WERI-Rb-1 (cell line): ENCODE measurements at places on chromosomes 16 and 17.
A peak's percentile ranks its signal among the peaks of the same experiment; 100 is the strongest.

- peak; percentile 52 for DNase-seq
Measured at GRCh38 chr16:15518381-15519351, 84.3 kb downstream of the BMERB1 start.

DNA sequence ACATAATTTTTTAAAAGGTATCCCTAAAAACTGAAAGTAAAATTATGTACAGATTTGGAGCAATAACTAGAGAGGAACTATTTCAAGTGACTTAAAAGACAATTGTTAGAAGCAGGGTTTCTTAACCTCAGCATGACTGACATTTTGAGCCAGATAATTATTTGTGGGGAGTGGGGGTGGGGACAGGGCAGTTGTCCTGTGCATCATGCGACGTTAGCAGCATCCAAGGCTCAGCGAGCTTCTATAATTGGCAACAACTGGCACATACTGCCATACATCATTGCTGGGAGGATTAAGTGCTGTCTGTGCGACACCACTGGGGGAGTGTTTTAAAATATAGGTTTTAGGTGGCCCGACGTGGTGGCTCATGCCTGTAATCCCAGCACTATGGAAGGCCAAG is 27.1 kb downstream of the GABARAPL2 start:
- no peak for DNase-seq

GRCh38 chr17:2853283-2854142 is 57.3 kb downstream of the RAP1GAP2 start:
- peak; percentile 50 for DNase-seq

DNA sequence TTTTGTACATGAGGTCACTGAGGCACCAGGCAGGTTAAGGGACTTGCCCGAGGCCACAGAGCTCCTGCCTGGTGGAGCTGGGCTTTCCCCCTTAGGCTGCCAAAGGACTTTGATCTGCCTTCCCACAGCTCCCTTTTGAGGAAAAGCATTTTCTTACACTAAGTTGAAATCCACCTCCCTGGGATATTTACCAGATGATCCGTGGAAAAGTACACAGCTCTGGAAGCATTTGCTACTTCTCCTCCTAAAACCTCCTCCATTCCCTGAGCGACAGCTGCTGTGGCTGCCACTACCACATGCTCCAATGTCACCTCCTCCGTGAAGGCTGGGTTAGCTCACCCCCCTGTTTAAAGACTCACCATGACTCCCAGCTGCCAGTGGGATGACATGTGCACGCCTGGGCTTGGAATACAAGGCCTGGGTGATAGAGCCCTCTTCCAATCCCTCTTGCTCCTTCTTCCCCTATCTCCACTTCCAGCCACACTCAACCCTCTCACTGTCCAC is 1.2 kb upstream of the MPRIP start:
- peak; percentile 87 for DNase-seq

- DNase-seq: no peak
Measured at GRCh38 chr17:6475411-6475810, 31.2 kb downstream of the PIMREG start.

GRCh38 chr17:52159246-52160135 is 977 bp upstream of the CA10 start:
- DNase-seq: peak; percentile 50

GRCh38 chr16:4646773-4647643 is 22.4 kb downstream of the MGRN1 start:
- no peak for DNase-seq

DNA sequence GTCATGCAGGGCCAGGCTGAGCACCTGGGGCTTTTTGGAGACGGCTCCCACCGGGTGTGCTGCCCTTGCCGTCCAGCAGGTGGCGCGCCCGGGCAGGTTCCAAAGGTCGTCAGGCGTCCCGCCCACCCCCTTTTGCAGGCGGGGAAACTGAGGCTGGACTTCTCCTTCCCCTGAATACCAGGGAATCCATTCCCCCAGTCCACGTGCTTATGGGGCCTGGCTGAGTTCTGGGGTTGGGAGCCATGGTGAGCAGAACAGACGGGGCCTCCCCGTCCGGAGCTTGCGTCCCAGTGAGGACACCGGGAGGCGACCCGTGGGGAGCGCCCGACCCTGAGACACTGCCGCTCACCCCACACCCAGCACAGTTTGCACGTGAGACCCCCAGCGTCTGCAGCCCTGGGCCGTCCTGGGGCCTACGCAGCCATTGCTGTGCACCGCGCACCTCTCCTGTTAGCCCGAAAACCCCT is 51.8 kb upstream of the JPH3 start:
- DNase-seq: peak; percentile 25

- DNase-seq: peak; percentile 47
Measured at GRCh38 chr16:87806641-87807546, 41.1 kb upstream of the KLHDC4 start.

DNA sequence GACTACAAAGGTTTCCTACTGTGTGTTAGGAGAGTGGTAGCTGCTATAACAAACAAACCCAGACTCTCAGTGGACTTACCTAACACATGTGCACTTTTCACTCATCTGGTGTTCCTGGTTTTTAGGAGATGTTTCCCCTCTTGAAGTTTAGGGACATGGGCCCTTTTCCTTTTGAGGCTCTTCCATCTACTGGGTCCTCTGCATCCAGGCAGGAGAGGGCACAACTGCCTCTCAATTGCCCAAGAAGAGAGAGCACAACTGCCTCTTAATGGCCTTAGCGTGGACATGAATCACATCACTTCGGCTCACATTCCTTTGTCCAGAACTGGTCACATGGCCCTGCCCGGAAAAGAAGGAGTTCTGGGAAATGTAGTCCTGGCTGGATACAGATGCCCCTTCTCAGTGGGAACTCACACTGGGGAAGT is 9.8 kb upstream of the TNRC6C start:
- peak; percentile 41 for DNase-seq

DNA sequence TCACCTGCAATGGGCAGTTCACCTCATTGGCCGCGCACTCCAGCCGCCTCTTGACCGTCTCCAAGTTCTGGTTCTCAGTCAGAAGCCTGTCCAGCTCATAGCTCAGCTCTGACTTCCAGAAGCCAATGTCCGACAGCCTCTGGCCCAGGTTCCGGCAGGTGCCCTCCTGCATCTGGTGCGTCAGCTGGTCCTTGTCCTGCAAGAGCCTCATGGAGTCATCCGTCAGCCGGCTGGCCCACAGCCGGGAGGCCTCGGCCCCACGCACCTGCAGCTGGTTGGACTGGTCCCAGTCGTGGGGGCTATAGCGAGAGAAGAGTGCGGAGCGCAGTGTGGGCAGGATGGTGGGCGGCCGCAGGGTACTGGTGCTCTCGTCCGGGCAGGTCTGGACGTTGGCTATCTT is 424 bp downstream of the TEKT5 start:
- DNase-seq: no peak

DNA sequence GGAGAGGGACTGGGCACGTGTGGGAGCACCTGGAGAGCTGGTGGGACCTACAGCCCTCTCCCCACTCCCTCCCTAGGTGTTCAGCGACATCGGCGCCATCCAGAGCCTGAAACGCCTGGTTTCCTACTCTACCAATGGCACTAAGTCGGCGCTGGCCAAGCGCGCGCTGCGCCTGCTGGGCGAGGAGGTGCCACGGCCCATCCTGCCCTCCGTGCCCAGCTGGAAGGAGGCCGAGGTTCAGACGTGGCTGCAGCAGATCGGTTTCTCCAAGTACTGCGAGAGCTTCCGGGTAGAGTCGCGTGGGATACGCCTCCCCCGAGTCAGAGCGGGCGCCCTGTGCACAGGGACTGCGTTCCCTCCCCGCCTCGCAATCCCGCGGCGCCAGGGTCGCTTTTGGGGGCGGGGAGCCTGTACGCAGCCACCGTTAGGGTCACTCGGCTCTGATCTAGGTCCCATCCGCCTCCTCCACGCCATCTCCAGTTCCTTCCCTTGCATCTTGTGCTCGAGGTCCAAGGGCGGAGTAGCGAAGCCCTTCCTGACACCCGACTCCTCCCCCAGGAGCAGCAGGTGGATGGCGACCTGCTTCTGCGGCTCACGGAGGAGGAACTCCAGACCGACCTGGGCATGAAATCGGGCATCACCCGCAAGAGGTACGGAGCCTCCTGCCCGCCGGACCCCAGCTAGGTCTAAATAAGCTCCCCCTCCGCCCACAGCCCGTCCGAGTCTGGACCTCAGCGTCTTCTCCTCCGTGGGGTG is 13.0 kb downstream of the SARM1 start:
- DNase-seq: no peak

DNA sequence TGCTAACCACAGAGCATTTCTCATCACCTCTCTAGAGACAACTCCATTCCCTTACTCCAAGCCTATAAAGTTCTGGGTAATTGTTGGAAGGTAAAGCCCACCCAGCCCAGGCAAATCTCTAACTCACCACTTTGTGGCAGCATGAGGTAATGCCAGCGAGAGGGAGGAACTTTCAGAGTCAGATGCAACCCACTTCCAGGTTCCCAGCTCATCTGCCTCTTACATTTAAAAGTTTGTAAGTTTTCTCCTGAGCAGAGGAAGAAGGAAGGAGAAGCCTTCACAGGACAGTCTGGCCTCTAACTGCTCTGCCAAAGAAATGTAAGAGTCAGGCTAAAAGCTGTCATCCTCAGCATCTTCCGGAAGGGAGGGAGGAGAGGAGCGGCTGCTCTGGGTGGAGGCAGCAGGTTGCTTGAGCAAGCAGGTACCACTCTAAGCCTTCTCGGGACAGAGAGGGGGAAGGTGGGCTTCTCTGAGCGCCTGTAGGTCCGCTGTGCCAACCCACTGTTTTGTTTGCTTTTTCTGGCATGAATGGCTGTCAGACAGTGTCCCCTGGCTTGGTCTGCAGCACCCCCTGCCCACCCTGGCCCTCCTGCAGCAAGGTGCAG is 1.0 kb downstream of the ZNF319 start:
- peak; percentile 21 for DNase-seq

- DNase-seq: peak; percentile 45
Measured at GRCh38 chr16:66427036-66427860, at the start of gene BEAN1. Gene BEAN1 (plus strand): TSS chr16:66427295. CDS start chr16:66437677, 10,382 bp downstream.

DNA sequence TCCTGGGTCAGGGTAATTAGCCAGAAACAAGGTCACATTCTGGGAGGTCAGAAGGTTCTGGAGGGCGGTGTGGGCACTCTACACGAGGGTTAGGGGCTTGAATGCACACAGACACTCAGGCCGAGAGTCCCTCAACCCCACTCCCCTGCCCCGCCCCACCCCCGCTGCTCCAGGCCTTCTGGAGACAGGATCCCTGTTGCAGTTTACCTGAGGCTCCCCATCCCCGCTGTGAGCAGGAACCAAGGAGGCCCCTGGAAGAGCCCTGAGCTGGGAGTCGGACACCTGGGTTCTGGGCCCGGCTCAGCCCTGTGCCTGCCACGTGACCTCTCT is 4.4 kb upstream of the ACTG1 start:
- peak; percentile 30 for DNase-seq

- no peak for DNase-seq
Measured at GRCh38 chr16:29745121-29745852, 503 bp downstream of the C16orf54 start.

DNA sequence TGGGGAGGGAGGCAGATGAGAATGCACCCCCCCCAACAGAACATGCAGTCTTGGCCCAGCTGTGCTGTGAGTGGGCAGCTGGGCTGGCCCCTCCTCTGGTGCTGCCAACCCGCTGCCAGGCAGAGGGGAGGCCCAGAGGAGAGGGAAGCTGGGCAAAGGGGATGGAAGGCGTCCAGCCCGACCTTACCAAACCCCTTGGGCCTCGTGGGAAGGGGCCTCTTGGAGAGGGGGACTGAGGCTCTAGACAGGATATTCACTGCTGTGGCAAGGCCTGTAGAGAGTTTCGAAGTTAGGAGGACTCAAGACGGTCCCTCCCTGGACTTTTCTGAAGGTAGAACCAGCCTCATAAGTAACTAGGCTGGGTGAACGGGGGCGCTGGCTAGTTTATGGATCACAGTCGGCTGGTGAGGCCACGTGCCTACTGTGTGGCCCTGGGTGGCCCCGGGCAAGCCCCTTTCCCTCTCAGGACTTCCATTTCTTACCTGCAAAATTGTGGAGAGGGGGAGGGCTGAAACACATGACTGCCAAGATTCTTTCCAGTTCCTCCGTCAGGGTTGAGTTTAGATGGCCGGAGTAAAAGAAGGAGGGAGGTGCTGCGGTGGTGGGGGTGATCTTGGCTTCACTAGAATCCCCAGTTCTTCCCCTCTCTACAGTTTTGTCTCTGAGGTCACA is 857 bp upstream of the STAT5A start:
- peak; percentile 6 for DNase-seq

DNA sequence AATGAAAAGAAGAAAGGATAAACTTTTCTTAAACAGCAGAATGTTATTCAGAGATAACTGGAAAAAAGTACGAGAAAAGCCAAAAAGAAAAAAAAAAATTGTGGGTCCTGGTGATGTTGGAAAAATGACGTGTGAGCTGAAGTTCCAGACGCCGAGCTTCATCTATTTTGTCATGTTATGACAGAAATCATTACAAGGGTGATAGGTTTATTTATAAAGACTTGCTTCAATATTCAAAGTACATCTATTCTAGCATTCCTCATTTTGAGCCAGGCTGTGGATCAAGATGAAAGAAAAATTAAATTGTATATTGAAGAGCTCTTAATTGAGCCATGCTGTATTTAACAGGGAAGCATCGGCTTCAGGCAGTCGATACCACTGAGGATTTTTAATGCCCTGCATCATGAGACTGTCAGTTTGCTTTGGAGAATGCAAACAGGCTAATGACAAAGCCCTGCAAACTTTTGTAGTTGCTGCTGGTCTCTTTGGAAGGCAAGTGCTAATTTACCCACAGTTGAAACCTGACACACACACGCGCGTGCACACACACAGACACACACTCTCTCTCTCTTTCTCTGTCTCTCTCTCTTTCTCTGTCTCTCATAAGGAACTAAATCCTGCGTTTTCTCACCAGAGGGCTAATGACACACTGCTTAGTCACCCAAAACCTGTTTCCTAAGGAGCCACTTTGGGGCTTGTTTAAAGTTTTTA is 110.7 kb downstream of the WWOX start:
- no peak for DNase-seq

DNA sequence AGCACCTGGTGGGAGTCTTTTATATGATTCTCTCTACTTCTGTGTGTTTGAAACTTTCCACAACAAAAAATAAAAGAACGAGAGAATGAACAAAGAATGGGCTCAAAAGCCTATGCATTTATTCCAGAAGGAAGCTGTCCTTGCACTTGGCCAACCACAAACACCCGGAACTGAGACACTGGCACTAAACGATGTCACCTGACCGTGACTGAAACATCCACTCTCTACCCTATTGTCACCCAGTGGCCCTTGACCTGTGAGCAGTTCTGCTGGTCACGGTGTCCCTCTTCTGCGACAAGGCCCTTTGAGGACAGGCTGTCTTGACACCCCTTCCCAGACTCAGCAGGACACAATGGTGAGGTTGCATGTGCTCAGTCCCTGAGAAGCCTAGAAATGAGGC is 56.6 kb downstream of the TEKT5 start:
- no peak for DNase-seq

- no peak for DNase-seq
Measured at GRCh38 chr17:2995886-2996809, 67.3 kb downstream of the OR1D5 start.

GRCh38 chr17:27776882-27777624 is 23.3 kb downstream of the NOS2 start:
- no peak for DNase-seq

DNA sequence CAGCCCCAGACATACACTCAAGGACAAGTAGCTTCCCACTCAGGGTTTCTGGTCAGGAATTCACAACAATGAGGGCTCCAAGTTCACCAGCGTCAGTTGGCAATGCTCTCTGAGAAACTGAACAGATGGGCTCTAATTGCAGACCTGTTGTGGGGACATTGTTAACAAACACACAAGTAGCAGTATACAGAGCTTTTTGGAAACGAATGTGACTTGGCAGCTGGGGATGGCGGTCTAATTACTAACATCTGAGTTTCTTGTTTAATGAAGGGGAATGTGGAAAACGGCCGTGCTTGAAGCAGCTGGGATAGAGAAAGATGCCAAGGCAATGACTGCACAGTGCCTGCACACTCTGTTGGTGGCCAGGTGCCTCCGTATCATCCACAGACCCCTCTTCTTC is 316.1 kb upstream of the IRX3 start:
- no peak for DNase-seq

GRCh38 chr16:56357765-56358322 is 67.5 kb downstream of the AMFR start:
- DNase-seq: no peak
